ENCODE measurements at places on chromosomes 6 and 20.

- DNase-seq: no peak
These were observed 22.2 kb downstream of the TFEB start for GRCh38 chr6:41713159-41713649.

- no peak for DNase-seq
These were observed 255.9 kb downstream of the ESR1 start for GRCh38 chr6:152063170-152063921.

GRCh38 chr6:158999154-158999665 is 792 bp downstream of the RSPH3 start:
- DNase-seq: no peak

DNA sequence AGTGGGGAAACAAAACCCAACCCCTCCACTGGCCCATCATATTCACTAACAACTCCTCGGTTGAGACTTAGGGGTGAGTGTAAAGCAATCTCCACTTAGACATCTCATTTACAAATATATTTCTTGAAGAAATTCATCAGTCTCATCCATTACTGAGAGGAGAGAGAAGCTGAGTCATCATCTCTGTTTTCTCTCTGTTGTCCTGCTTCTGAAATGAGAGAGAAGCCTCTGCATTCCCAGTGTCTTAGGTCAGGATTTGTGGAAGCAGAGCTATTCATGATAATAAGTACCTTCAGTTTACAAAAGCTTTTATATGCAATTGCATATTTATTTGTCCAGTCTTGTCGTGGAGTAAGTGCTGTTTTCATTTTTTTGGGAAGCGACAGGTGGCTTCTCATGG is 879 bp downstream of the MEP1A start:
- DNase-seq: no peak

GRCh38 chr6:41943456-41943855 is 1.8 kb upstream of the CCND3 start:
- no peak for DNase-seq

DNA sequence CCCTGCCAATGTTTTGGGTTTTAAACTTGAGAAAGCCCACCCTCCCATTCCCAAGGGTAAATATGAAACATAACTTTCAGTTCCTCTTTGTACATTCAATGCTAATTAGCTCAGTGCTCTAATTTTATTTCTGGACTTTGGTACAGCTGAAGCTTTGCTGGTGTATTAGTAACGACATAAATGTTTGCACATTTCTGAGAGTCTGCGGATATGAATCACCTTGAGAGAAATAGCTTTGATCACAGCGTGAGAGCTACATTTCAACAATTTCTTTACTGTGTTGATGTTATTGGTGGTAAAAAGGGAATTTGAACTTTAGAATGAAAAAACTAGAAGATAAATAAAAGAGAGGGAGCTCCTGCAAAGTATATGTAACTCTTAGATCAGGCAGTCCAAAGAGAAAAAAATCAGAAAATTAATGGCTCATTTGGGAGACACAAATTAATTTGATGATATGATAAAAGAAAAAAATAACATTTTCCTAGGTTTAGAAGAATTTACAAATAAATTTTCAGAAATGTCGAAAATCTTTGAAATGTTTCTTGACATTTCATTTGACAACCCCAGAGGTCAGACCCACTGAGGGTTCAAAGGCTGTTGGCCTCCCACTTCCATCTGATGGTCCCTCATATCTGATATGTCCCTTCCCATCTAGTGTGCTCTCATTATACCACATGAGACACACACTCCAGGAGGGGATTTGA is 38.5 kb upstream of the CAP2 start:
- no peak for DNase-seq

- DNase-seq: no peak
These were observed 138.0 kb upstream of the CCN2 start for GRCh38 chr6:132089173-132089572.

DNA sequence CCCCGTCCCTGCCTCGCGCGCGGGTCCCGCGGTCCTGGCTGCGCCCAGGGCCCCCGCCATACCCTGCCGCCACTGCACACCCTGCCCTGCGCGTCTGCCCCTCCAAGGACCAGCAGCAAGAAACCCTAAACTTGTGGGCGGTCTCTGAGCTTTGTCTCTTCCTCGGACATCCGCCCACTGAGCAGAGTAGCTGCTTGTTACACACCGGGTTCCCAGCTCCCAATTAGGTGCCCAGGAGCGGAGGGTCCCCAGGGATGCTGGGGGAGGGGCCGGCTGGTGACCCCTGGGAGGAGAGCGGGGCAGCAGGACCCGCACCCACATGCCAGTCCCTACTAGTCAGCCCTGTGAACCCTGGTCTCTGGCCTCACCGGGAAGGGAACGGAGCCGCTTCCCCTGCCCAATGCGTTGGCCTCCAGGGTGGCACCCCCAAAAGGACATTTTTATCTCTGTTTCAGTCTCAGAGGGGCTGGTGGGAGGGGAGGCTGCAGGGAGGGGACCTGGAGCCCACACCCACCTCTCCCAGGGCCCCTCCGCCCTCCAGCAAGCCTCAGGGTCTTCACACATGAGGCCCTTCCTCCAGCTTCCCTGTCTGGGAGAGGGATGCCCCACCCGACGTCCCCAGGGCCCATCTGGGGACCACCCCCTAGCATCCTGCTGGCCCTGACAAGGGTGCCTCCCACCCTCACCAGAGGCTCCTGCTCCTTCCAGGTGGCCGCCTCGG is 10.5 kb downstream of the STMN3 start:
- no peak for DNase-seq

DNA sequence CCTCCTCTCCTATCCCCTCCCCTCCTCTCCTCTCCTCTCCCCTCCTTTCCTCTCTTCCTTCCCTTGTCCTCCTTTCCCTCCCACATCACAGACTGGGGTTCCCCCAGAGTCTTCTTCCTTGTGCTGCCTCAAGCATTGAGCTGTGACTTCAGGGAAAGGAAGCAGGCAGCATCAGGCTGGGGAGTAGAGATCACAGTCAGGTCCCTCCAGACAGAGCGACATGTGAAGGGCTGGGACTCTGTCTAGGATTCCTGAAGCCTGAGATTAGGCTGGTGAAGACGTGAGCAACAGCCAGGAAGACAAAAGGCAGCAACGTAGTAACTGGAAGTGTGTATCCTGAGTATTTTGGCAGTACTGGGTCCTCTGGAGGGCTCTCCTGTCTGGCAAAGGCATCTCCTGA is 265.4 kb upstream of the SUPT3H start:
- no peak for DNase-seq

GRCh38 chr6:144931172-144932035 is 646.3 kb downstream of the UTRN start:
- DNase-seq: no peak

GRCh38 chr6:82588020-82588419 is 224.4 kb downstream of the TPBG start:
- no peak for DNase-seq

GRCh38 chr20:47614703-47615309 is 113.1 kb downstream of the NCOA3 start:
- no peak for DNase-seq

DNA sequence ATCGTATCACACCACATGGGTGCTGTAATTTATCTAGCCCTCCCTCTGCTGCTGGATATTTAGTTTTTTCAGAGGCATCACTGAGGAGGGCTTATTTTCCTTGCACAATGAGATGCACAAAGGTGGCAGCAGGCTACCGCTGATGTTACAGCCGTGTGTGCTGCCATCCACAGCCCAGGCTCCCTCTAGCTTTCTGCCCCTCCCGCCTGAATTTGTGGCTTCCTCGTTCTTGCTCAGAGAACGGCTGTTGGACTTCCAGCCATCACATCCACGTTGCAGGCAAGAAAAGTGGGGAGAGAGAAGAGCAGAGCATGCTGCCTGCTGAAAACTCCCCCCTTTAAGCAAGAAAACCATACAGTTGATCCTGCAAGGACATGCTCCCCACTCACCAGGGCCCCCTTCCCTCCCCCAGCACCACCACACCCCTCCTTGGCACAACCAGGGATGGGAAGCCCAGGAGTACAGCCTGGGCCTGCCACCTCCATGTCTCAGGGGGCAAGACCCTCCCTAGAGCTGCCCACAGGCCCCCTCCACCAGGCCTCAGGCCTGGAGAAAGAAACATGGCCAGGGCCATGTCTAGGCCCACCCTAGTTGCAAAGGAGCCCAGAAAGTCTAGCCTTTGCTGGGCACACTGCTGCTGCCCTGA is 102.6 kb downstream of the MRPL14 start:
- no peak for DNase-seq

GRCh38 chr20:10654250-10654610 is 19.6 kb downstream of the JAG1 start:
- no peak for DNase-seq

- DNase-seq: no peak
These were observed 120.2 kb downstream of the QRSL1 start for GRCh38 chr6:106749609-106750008.

DNA sequence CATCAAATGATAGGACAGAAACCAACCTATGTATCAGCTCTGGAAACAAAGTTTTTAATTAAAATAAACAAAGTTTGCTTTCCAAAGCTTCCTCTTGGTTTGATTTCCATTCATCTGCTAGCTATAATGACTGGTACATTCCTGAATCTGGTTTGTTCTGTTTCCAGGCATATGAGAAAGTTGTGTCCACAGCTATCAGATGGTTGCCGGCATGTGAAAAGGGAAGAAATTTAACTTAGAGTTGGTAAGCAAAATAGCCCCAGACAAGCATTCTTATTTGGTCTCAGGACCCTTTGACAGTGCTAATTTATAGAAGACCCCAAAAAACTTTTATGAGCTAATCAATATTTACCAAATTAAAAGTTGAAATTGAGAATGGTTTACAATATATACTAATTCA is 3.8 kb upstream of the RNF146 start:
- no peak for DNase-seq

DNA sequence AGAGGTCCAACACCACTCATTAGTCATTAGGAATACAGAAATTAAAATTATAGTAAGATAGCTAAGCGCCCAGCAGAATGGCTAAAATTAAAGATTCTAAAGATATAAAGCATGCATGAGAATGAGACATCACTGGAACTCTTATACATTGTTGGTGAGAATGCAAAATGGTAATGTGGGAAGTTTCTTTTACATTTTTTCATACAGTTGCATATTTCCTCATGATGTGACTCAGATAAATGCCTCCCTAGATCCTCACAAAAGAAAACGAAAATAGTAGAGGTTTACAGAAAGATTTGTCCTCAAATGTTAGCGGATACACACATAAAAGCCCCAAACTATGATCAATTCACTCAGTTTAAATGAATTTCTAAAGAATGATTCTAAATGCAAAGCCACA is 633.7 kb upstream of the GJE1 start:
- DNase-seq: no peak

DNA sequence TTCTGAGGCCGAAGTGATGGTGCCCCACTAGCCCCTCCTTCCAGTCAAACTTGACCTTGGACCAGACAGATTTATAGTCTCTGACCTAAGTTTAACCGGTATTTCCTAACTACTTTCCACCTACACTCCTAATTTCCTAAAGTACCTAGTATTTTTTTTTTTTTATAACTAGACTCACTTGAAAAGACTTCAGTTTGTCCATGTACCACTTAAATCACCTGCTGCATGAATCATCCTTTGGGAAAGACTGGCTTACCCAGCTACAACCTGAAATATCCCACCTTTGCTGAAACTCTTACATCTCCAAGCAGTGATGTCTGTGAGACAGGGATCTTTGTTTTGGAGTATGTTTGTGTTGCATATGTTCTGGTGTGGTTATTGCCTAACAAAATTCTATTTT is 71.1 kb downstream of the ZDHHC14 start:
- no peak for DNase-seq

DNA sequence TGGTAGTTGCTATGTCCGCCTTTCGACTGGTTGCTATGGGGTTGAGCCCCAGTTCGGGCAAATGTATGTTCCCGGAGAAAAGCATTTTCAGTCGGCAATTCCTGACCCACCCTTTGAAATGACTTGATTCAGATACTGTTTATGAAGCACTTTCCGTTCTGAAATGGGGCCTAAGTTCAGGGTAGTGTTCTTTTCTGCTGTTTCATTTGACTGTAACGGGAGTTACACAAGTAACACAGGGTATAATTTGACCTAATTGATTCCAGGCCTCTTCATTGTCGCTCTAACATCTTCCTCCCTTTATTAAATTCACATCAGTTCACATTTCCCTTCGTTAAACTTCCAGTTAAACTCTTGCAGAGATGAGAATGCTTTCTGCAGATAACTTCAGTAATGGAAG is 85.5 kb downstream of the BMP6 start:
- no peak for DNase-seq

GRCh38 chr6:28775052-28775376 is 148.8 kb downstream of the TRIM27 start:
- no peak for DNase-seq

- no peak for DNase-seq
These were observed 18.4 kb downstream of the EYA4 start for GRCh38 chr6:133259561-133259960.

DNA sequence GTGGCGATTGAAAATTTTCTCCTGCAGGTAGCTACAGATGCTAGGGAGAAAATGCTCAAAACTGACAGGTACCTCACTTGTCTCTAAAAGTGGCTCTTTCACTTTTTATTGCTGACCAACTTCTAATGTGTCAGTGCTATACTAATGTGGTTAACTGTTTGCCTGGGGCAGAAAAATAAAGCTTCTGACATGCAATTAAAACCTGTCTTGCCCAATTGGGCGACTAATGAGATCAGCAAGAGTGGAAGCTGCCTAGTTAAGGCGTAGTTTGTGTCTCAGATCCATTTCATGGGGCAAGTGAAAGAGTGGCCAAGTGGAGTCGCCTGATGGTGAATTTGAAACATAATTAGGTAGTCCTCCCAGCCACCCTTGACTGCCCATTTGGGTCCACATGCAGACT is 193.3 kb downstream of the TSHZ2 start:
- no peak for DNase-seq

DNA sequence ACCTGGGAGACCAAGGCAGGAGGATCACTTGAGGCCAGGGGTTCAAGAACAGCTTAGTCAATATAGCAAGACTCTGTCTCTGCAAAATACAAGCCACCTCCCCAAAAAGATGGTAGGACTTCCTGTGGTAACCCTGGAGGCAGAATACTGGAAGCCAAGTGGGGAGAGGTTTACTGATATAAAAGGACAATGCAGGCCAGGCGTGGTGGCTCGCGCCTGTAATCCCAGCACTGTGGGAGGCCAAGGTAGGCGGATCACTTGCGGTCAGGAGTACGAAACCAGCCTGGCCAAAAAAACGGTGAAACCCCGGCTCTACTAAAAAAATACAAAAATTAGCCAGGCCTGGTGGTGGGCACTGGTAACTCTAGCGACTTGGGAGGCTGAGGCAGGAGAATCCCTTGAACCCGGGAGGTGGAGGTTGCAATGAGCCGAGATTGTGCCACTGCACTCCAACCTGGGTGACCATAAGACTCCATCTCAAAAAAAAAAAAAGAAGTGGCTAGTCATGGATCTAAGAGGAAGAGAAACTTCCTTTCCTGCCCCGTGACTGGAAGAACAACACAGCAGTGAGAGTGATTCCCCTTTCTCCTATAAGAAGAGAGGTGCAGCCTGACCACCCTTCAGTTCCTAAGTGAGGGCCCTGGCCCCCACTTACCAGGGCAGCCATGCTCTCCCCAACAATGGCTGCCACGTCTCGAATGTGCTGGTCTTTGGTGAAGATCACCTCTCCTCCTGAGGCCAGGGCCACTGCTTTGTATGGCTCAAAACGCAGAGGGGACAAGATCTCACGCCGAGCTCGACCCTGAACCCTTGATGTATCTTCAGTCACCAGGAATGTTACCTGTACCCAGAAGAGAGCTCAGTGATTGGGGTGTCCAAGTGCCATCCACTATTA is 6.2 kb downstream of the SAPCD1 start:
- DNase-seq: no peak

All from progenitor cell of endocrine pancreas (in vitro differentiated cells).